ENCODE measurements at places on chromosomes 1 and 21.

DNA sequence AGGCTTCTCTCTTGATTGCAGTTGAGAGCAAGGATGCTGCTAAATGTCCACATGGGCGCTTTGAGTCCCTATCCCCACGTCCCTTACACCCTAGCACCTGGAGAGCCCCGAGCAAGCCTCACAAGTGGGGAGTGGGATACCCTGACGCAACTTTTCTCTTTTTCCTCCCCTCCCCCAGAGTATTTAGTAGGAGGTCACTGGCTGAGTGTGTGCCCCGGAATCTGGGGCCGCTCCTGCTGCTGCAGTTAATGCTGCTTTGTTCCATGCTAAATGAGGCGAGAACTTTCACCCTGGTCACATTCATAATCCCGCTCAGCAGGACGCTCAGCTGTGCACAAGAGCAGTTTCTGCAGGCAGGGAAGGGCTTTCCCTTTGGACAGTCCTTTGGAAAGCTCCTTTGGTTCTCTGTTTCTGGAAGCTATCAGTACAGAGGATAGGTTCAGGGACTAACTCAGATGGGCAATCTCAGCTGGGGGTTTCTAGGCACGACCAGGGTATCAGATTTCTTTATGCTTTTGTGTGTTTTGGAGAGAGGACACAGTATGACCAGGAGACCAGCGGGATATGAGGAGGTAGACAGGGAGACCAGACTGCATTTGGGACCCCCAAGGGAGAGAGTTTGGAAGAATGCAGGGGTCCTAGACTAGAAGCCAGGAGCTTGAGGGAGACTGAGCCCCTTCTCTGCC lies 75.9 kb downstream of the NOS1AP start:
- no peak for DNase-seq

GRCh38 chr1:44587796-44588460 lies 86.4 kb downstream of the TMEM53 start:
- no peak for DNase-seq

GRCh38 chr1:61839679-61840078 lies 97.4 kb downstream of the PATJ start:
- no peak for DNase-seq

DNA sequence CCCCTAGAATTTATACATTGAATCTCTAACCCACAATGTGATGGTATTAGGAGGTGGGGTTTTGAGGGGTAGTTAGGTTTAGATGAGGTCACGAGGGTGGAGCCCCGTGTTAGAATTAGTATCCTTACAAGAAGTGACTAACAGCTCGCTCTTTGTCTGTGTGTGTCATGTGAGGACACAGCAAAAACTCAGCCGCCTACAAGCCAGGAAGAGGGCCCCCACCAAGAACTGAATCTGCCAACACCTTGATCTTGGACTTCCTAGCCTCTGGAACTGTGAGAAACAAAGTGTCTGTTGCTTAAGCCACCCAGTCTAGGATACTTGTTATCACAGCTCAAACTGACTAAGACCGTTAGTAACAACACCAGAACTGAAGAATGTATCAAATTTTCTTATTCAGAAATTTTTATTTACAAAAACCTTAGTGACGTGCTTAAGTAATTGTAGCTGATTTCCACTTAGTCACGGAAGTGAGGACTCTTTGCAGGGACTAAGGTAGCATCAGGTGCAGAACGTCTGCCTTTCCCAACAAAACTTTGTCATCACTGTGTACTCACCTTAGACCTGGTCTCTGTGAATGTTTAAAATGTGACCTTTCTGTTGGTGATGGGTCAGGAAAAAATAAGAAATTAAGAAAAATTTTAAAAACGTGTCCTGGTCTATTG lies 24.5 kb upstream of the LRRC8C start:
- DNase-seq: no peak

DNA sequence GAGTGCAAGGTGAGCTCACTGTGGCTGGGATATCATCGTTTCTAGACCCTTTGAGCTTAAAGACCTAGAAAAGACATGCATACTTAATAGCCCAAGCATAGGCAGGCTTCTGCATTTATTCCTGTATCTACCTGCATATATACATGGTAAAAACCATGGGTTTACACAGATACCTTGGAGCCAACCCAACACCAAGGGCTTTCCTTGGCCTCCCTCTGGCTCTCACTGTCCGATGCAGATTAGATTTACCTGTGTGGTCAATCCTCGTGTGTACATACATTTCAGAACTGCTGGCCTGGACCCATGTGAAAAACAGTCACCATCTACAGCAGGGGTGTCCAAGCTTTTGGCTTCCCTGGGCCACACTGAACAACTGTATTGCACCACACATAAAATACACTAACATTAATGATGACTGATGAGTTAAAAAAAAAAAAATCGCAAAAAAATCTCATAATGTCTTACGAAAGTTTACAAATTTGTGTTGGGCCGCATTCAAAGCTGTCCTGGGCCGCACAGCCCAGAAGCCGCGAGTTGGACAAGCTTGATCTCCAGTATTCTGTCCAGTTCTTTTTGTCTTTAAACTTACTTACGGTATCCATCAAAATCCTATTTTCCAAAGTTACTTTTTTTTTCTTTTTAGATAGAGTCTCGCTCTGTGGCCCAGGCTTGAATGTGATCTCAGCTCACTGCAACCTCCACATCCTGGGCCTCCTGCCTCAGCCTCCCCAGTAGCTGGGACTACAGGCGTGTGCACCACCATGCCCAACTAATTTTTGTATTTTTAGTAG lies 43.5 kb downstream of the WDR4 start:
- no peak for DNase-seq

- no peak for DNase-seq
Observed at GRCh38 chr1:226681652-226682493, 57.2 kb downstream of the ITPKB start.

- no peak for DNase-seq
Observed at GRCh38 chr1:35637401-35637809, 3.9 kb downstream of the PSMB2 start.

GRCh38 chr1:230113593-230114236 lies 46.7 kb downstream of the GALNT2 start:
- DNase-seq: no peak

GRCh38 chr21:17590430-17590829 lies 22.3 kb downstream of the BTG3 start:
- no peak for DNase-seq

DNA sequence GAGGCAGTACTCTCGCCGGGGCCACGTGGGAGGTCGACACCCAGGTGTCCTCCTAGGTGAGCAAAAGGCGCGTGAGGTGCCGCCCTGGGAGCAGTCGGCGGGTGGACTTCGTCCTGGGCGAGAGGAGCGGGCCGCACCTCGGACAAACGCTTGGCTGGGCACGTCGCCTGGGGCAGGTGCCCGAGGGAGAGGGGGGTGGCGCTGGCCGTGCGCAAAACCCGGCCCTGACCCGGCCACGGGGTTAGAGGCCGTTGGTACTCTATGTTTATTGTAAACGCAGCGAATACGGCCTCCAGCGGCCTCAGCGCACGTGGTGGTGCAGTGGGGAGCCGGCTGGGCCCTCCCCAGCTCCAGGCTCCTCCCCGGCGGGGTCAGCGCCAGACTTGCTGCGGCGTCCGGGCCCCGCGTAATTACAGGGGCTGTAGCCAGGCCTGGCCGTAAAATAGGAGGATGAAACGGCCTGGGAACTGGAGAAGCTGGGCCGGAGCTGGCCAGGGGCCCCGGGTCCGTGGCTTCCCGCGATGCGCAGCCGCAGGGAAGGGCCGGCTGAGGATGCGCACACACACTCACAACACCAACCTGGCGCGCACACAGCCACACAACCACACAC lies 1.6 kb upstream of the EFNA1 start:
- DNase-seq: peak; percentile 22

DNA sequence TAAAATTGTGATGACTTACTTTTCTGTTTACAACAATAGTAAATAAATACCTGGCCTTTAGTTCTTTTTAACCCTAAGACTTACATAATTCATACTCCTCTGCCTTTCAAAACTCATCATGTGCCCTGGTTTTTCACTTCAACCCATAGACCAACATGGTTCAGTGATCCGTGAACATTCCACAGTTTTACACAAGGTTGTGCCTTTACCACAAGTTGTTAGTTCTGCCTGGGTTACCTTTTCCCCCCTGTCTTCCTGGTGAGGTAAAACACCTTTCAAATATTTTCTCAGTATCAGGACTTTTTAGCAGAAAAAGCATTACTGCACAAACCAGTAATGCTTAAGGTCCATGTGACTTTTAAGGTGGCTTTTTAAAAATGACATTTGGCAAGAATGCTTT lies 1466.4 kb downstream of the PLA2G4A start:
- no peak for DNase-seq

Measured in endothelial cell (in vitro differentiated cells).